NCI-H1105 (cell line): ENCODE measurements at places on chromosomes 3 and 15.

DNA sequence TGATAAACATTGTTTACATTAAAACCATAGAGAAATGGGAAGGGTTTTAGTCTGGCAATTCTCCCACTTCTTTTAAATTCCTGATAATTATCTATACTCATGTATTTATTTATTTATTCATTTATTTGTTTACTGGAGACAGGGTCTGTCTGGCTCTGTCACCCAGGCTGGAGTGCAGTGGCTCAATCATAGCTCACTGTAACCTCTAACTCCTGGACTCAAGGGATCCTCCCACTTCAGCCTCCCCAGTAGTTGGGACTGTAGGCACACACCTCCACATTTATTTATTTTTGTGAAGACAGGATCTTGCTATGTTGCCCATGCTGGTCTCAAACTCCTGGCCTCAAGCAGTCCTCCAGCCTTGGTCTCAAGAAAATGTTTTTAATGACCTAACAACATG, 2.5 kb upstream of the AEN start:
- no peak for DNase-seq

GRCh38 chr15:40964006-40964405, 10.7 kb downstream of the CHAC1 start:
- no peak for DNase-seq

DNA sequence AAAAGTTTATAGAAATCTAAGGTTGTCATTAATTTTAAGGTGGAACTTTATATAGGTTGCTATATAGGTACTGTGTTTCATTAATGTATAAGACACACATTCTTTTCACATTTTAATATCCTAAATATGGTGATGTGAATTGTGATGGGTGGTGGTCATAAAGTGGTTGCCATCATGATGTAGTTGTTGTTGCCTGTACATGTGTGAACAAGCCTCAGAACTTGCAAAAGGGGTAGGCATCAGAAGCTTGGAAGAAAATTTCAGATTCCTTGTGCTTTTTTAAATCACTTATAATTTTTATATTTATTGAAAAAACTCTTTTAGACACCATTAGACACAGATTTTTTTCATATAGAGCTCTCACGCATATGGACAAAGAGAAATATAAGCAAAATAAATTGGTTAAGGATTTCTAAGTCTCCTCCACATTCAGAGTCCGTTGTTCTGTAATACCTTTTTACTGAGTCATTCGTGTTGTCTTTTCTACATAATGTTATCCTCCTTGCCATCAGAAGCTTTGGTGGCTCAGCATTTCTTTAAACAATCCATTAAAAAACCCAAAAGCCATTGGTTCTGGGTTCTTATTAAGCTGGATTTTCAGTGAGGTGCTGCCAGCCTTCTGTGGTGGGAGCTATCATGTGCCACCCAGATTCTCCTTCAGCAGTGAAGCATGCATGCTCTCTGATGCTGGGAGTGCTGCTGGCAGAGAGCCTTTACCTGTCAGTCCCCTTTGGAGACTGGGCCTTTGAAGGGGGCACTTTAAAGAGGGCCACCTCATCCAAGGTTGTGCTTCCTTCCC, 140.4 kb upstream of the GALNT15 start:
- DNase-seq = no peak

GRCh38 chr15:49083401-49084284, 37.4 kb upstream of the SECISBP2L start:
- DNase-seq = no peak

- DNase-seq = no peak
These were observed 176.7 kb downstream of the DIPK2A start for GRCh38 chr3:144148356-144148755.
